CD4-positive, alpha-beta T cell treated with Interleukin-1 beta for 1 hour (primary cell): ENCODE measurements at places on chromosomes 2 and 18.

DNA sequence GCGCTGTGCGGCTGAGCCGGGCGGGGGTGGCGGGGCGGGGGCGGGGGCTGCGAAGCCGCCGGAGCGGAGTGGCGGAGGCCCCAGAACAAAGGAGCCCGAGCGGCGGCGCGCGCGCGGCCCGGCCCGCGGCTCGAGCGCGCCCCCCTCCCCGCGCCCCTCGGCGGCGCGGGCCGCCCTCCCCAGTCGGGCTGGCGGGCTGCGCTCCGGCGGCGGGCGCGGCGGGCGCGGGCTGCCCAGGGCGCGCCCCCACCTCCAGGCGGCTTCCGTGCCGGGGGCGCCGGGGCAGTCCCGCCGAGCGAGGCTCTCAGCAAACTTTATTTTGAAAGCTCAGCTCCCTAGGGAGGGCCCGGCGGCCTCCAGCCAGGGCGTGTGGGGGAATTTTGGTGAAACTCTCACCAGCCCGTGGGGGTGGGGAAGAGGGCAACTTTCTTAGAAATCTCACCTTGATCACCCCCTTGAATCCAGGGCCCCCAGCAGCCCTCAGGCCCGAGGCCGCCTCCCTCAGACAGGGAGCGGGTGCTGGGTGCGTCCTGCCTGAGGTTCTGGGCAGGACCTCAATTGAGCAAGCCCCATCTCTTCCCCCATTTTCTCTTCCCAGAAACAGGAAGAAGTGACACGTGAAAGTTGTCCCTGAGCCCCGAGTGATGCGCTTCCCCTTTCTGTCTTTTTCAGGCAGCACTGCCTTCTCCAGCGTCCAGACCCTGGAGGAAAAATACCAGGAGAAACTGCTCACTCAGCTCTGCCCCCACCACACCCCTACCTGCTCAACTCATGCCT is 786 bp downstream of the TET3 start:
- peak; percentile 78 for DNase-seq

DNA sequence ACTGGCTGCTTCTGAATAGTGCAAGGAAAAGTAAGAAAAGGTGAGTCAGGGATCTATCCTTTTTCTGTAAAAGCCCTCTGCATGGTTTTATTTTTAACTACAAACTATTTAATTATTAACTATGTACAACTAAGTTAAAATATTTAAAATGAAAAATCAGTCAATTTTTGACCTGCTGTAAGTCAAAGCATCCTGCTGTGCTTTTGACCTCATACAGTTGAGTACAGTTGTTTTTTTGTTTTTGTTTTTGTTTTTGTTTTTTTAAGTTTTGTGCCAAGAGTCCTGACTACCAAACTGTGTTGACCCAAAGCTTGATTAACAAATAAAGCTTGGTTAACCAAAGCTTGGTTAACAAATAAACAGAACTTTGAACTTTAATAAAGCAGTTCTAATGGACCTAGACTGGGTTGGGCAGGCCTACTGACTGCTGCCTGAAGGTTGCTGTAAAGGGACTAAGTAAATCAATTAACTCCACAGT is at the start of gene ACMSD:
Gene ACMSD, plus strand, starts transcription at position 474 of the 478 bp plus-strand sequence. CDS start 67 bp downstream, outside the sequence.
- DNase-seq: no peak

GRCh38 chr2:9975805-9976447 is 24.4 kb downstream of the GRHL1 start:
- DNase-seq: no peak

- DNase-seq: peak; percentile 44
These were observed 27.4 kb downstream of the HPCAL1 start for GRCh38 chr2:10329880-10330699.

DNA sequence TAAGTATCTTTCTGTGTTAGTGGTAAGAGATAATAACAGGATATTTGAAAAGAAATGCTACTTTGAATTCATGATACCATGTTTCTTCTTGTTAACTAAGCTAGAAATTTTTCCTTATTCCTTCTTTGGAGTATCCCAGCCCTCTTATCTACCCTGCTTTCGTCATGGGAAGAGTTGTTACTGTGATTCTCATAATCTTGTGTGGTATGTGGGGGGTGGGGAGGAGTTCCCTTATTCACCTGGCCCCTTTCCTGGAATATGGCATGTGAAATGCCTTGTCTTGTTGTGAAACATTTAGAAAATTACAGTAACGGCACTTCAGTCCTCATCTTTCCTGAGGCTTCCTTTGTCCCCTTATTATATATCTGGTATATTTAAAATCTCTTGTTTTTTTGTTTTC is 129.9 kb downstream of the NCOA1 start:
- no peak for DNase-seq
